ENCODE measurements at places on chromosomes 2 and 18.

GRCh38 chr2:15048000-15048399 is 415.5 kb downstream of the LRATD1 start:
- no peak for DNase-seq

DNA sequence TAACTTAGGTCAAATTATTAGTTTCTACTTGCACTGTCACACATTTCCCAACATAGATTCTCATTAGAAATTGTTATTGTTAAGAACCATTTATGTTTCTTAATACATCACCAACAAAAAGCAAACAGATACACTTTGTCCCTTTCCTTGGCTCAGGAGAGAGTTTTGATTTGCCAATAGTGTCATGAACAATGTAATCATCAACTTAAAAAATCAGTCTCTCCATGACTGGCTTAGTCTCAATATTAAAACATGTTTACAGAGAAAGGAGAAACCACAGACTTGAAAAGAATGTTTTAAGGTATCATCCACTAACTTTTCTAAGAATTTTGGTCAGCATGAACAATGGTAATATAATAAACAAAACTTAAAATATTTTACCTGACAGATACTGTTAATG is 416.5 kb upstream of the KCNH7 start:
- no peak for DNase-seq

- DNase-seq: no peak
Observed at GRCh38 chr2:237453671-237454070, 33.4 kb upstream of the MLPH start.

GRCh38 chr18:58190842-58191530 is 147.0 kb downstream of the NEDD4L start:
- no peak for DNase-seq

- DNase-seq: no peak
Observed at GRCh38 chr2:42332575-42332974, 28.4 kb downstream of the COX7A2L start.

DNA sequence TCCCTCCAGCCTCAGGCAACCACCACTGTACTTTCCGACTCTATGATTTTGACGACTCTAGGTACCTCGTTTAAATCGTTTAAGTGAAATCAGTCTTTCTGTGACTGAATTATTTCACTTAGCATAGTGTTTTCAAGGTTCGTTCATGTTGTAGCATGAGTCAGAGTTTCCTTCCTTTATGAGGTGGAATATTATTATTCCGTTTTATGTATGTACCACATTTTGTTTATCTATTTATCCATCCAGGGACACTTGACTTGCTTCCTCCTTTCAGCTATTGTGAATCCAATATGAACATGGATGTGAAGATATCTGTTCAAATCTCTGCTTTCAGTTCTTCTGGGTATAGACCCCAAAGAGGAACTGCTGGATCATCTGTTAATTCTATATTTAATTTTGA is 19.1 kb downstream of the IL1R2 start:
- no peak for DNase-seq

DNA sequence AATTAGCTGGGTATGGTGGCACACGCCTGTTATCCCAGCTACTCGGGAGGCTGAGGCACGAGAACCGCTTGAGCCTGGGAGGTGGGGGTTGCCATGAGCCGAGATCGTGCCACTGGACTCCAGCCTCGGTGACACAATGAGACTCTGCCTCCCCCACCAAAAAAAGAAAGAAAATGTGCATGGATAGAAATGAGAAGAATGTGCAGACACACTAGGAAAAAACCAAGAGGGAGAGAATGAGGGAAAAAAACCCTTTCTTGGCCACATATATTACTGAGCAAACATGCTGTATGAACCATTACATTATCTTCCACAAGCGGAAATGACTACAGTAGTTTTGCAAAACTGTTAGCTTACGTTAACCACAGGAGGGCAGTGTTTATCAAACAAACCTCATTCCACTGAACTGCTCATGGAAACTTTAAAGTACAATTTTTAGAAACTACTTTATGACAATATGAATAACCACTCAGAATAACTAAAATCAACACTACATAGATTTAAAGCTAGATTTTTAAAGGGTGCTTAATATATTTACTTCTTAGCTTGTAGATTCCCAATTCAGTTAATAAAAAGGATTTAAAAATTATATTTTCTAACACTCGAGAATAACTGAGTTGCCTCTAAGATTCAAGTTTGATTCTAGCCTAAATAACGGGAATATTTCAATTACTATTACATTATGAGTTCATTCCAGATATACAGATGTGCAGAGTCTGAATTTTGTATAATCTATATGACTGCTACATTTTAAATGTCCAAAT is 26.4 kb downstream of the ASXL2 start:
- peak; percentile 68 for DNase-seq

DNA sequence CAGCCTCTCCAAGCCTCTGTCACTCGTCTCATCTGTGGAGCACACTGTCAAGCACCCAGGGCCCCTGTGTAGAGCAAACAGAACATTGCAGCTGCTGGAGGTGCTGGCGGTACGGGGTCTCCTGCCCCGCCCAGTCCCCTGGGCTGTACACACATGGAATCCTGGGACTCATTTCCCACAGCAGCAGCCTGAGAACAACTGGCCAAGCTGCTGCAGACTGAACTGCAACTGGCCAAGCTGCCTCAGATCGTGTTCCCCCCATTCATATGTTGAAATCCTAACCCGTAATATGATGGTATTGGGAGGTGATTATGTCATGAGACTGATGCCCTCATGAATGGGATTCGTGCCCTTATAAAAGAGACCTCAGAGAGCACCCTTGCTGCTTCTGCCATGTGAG is 130.5 kb downstream of the NCK2 start:
- DNase-seq: no peak

DNA sequence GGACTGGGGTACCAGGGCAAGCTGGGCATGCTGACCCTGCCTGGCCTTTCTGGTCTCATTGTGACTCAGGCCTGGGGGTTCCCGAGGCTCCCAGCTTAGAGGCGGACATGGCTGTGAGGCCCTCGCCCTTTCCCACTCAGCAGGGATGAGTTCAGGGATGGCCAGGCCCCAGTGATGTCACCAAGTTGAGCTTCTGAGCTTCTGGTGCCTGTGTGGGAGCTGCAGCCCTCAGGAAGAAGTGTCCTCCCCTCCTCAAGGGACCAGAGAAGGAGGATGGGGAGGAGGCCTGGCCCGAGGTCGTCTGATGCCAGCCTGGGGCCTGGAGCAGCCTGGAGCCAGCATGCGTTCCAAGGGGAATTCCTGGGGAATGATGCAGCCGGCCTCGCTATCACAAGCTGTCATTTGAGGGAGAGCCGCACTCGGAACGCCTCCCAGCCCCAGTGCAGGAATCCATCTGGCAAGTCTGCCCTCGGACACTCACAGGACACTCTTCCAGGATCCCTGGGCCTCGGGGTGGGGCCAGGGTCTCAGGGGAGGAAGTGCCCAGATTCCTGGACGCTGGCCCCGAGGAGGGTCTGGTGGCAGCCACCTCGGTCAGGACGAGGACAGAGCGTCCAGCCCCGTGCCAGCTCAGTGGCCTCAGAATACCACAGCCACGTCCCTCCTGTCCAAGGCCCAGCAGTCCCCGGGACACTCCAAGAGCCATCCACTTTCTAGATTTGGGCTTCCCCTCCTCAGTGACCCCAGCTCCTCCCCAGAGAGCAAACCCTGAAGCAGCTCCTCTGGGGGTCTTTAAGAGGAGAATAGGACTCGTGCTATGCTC is 61.2 kb upstream of the GPC1 start:
- DNase-seq: no peak

DNA sequence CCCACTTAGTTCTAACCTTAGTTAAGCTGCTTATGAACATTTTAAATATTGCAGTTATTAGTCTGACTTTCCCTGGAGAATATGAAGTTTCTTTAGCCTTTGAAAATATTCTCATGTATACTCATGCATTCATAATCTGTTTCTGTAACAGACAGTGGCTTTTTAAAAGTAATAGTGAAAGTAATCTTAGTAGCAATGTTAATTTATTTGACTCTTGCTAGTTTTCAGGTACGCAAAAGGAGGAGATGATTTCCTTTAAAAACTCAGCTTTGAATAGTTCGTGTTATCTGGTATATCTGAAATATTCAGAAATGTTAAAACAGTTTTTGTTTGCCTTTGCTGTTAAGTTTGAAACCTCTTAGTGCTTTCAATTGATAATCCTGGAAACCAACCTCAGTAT is 3.8 kb downstream of the ANKRD12 start:
- no peak for DNase-seq

DNA sequence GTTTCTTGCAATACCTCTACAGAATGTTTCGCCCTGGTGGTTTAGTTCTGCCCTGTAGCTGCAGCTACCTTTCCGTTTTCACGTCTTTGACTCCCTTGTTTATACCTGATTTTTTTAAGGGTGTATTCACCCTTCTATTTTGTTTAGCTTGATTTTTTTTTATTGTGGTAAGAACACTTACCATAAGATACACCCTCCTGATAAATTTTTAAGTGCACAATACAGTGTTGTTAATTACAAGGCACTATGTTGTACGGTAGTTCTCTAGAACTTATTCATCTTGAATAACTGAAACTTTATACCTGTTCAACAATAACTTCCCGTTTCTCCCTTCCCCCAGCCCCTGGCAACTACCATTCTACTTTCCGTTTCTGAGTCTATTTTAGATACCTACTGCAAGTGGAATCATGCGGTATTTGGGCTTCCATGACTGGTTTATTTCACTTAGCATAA is 48.9 kb upstream of the NABP1 start:
- DNase-seq: no peak

GRCh38 chr2:133607679-133608078 is 39.4 kb upstream of the NCKAP5 start:
- no peak for DNase-seq

GRCh38 chr2:67566958-67567635 is 170.0 kb downstream of the ETAA1 start:
- no peak for DNase-seq

DNA sequence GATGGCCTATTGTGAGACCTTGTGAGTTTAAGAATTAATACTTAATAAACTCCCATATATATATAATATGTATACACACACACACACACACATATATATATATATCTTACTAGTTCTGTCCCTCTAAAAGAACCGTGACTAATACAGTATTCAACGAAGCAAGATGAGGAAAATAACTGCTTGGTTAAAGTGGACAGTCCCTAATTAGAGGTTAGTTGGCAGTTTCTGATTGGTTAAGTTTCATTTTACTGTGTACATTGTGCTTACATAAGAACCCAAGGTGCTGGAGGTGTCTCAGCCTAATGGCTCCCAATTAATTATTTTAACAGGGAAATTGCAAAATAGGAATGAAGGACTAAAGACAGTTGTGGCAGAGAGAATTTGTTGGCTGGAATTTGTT is 132.1 kb downstream of the STRN start:
- no peak for DNase-seq

DNA sequence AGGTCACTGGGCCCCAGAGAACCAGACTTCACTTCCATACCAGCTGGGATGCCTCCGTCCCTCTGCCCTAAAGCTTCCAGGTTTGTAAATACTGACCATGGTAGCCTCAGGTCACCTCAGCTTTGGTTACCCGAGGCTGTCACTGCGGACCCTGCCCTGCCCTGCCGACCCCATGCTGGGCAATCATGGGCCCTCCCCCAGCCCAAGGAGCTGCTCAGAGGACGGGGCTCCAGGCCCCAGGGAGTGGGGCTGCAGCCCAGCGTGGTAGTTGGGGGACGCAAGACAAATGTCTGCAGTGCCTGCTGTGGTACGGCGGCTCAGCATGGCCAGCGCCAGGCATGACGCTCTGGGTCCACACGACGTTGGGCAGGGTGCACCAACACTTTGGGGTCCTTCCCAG is 25.3 kb downstream of the RAMP1 start:
- DNase-seq: no peak

GRCh38 chr2:222281506-222281905 is 17.3 kb downstream of the PAX3 start:
- no peak for DNase-seq

- DNase-seq: no peak
Observed at GRCh38 chr2:108993095-108993937, 4.3 kb upstream of the EDAR start.

DNA sequence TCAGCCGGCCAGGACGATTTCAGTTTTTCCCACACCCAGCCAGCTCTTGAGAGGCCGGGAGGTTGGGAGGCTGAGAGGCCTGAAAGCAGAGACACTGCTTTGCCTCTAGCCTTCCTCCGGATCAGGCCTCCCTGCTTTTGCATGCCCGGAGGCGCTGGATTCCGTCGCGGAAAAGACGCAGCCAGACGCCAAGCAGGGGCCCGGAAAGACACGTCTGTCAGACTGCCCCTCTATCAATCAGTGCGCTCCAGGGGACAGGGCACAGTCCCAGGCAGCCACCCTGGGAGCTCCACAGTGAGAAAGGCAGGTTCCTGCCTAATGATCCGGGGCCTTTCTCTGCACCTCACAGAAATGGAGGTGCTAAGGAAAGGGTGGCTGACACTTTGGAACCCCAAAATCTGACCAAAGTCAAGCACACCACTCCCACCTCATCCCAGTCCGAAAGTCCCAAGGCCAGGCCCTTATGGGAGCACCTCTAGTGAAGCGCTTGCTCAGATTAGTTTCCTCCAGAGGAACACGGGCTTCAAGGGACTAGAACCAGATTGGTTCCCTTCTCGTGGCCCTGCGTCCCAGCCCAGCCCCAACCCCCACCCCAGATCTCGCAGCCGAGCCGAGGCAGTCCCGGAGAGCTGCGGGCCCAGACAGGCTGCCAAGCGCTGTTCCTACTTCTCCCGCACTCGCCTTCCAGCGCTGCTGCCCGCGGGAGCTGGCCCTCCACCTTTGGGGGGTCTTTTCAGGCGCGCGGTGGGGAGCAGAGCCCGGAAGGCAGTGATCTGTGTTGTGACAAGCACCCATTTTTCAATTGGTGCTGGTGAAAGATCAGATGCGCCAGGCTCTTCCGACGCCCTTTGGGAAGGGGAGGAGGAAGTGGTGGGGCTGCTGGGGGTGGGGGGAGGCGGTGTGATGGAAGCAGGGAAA is 5.0 kb downstream of the DLX1 start:
- DNase-seq: no peak

DNA sequence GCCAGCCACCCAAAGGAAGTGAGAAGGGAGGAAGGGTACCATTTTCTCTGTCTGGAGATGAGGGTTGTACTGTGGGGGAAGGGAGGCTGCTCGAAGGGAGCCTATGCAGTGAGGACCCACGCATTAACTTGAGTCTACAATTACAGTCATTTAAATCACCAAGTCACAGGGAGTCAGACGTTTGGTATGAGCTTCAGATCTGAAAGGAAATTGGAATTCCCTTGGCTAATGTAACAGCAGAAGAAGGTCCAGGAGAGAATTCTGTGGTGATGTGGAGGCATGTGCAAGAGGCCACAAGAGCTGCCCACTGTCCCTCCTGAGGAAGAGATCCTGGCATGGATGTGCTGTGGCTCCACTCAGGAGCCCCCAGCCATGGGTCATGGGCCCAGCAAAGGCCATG is 22.5 kb downstream of the DAPL1 start:
- DNase-seq: no peak

DNA sequence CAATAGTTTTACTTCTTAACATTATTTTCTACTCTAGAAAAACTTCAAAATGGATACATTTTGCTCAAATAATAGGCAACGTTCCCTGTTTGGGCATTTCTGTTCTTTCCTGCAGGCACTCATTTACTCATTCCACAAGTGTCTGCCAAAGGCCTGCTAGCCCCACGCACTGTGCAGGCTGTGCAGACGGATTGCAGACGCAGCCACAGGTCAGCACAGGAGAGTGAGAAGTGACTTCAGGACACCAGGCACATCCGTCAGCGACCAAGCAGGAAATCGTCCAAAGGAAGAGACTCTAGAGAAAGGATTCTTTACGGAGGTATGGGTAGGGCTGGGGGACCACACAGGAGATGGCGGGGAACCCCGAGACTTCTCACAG is 103.0 kb upstream of the AGAP1 start:
- no peak for DNase-seq

Measured in HAP-1 (cell line).